ENCODE measurements at places on chromosomes 12 and 14. TPM values are rescaled to one million over a fixed set of nuclear protein-coding genes. Genes with fewer than 3 reads are reported as not detected.

Gene BCL2L14
- total RNA-seq = 14.0 TPM

Gene SERPINA1
- 9.8 TPM for total RNA-seq

DNA sequence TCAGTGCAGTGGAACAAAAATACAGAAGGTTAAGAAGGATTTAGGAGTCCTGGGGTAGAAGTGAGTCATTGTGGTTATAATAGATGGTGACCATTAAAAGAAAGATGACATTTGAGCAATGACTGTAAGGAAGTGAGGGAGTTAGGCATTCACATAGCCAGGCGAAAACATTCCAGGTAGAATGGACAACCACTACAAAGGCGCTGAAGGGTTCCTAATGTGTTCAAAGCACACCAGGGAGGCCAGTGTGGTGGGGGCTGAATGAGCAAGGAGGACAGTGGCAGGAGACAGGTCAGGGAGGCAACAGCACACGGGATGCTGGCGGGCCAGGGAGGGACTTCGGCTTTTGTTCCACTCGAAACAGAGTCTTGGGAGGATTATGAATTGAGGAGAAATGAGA, 129.9 kb downstream of the NPAS3 start:
- no peak for DNase-seq

DNA sequence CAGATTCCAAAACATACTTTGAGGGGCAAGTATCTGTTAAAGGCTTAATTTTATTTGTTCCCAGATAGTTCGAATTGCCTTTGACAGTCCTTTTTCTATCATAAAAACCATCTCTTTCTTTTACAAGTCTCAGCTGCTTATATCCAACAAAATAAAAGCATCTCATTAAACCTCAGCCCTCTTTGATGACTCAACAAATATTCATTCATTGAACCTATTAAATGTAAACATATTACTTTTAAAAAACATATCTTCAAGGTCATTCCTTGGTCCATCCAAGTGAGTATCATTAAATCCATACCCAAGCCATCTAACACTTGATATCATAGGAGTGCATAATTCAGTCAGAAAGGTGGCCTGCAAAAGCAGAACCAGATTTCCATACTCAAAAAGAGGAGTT, 154.6 kb upstream of the BCL2L14 start:
- no peak for DNase-seq

DNA sequence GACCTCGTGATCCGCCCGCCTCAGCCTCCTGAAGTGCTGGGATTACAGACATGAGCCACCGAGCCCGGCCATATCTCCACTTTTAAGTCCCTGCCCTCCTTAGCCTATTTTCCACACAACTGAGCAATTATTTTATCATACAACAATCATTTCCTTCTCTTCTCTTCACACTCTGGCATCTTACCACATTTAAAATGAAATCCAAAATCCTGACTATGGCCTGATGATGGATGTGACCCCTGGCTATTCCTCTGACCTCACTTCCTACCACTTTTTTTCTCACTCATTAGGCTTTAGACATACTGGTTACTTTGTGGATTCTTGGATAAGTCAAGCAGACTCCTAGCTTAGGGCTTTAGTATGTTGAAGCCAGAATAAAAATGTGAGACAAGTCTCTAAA, 21.9 kb upstream of the EID3 start:
- no peak for DNase-seq

GRCh38 chr14:58638231-58639197, 752 bp downstream of the DACT1 start:
- no peak for DNase-seq

All from prostate gland (tissue), 2 donors.